Brain microvascular endothelial cell (primary cell): ENCODE measurements at places on chromosomes 3 and 15.
A peak's percentile ranks its signal among the peaks of the same experiment; 100 is the strongest.

GRCh38 chr3:55584716-55585368, 97.7 kb upstream of the WNT5A start:
- DNase-seq, result no peak

DNA sequence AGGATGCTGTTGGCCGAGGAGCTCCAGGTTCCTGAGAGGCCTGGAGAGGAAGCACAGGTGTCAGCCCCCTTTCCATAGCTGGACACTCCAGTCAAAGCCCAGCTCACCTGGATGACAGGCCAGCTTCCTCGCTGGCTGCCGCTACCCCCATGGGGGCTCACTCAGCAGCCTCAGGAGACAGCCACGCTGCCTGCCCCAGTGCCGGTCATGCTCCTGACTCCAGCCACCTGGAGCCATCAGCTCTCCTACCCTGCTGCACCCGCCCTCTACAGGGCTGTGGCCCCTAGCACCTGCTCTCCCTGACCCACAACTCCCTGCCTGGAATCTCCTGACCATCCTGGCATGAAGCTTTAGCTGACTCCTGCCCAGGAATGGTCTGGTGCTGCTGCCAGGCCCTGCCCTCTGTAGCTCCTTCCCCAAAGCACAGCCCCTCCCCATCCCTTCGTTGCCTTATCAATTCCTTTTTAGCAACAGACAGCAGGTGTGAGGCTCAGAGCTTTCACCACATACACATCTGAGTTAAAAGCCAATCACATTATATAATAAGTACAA, 94.2 kb downstream of the NUP210 start:
- DNase-seq, result no peak

DNA sequence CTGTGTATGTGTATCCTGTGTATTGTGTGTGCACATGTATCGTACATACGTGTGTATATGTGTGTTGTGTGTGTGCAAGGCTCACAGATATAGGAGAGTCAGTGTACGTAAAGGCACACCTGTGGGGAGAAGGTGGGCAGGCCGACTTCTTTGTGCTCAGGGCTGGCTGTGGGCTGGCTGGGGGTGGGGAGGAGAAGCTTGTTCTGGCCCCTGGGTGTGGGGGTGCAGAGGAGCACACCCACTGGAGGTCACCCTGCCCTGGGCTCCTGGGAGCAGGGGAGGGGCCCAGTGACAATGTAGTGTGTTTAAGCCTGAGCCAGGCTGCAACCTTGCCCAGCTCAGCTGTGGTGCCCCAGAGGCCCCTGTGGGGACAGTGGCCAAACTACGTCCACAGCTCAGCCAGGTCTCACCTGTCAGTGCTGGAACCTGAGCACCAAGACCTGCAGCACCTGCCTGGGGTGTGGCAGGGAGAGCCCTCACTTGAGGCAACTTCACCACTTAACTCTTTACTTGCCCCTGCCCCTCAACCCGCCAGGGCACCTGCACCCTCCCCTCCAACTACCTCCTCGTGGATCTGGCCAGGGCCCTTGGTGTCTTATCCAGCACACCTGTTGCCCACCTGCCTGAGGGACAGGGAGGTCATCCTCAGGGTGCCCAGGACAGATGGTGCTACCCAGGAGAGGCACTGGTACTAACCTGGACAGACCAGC, 2.6 kb upstream of the HHATL start:
- no peak for DNase-seq

GRCh38 chr3:6287088-6287875, 573.6 kb upstream of the GRM7 start:
- no peak for DNase-seq

GRCh38 chr3:194715022-194715800, 29.5 kb downstream of the FAM43A start:
- peak; percentile 65 for DNase-seq

- peak; percentile 30 for DNase-seq
These were observed 16.1 kb upstream of the ATP8B4 start for GRCh38 chr15:50135031-50135551.

DNA sequence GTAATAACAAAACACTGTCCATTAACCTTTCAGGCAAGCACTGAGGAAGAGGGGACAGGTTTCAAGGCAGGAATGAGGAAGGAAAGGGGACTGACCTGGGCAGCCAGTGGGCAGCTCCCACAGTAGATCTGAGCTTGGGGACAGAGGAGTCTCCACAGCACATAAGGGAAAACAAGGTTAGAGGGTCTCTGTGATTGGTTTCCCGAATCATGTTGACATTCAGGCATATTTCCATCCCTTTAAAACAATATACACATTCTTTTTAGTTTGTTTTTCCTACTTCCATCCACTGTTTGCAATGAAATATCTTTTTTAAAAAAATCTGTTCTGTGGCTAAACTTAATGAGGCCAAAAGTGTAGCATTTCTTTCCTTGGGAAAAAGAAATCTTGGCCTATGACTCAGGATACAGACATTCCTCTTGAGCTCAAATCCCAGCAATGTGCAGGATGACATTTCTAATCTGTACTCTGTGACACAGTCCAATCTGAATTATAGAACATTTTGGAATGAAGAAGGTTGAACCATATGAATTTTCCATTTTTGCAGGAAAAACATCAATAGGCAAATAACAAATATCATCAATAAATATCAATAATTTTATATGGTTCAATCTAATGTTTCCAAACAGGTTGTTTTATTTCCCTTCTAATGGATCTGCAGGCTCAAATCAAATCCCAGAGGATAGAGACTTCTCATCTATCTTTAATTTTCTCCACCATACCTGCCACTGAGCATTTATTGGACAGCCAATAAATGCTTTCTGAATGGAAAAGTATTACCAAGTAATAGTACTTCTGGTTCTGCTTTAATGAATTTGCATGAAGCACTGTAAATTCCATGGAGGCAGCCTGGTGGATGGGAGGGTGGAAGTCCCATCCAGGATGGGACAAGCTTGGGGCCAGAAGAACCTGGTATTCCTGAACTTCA, 54.1 kb downstream of the ITGB5 start:
- DNase-seq, result peak; percentile 72

- DNase-seq, result peak; percentile 54
These were observed 430.2 kb downstream of the LPP start for GRCh38 chr3:188584162-188584529.

- no peak for DNase-seq
These were observed 1.9 kb downstream of the NFKBIZ start for GRCh38 chr3:101851072-101851770.

- DNase-seq, result no peak
These were observed 123.2 kb downstream of the LRRK1 start for GRCh38 chr15:101042320-101042719.

- DNase-seq, result no peak
These were observed 114.6 kb downstream of the TMEM108 start for GRCh38 chr3:133152681-133153220.

- no peak for DNase-seq
These were observed 1043.8 kb downstream of the OTOL1 start for GRCh38 chr3:162540421-162540820.

- no peak for DNase-seq
These were observed 1002.4 kb upstream of the SEMA6D start for GRCh38 chr15:46714950-46715349.

GRCh38 chr15:27805261-27806220, 293.6 kb downstream of the OCA2 start:
- DNase-seq, result no peak

DNA sequence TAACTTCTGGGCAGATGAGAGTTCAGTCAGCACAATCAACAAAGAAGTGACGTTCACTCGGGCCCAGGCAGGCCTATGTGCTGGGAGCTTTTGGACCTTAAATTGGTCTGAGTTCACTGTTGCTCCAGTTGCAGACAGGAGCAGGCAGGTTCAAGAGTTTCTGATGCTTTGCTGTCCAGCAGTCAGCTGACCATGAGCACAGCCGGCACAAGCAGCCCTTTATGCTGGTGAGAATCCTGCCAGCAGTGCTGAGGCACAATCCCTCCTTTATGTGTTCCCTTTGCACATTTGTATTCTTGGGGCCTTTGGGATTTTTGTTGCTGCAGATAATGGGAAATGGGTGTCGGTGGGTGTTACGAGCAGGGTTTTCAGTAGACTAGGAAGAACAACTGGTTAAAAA, 81.2 kb upstream of the GOLGA8J start:
- no peak for DNase-seq

DNA sequence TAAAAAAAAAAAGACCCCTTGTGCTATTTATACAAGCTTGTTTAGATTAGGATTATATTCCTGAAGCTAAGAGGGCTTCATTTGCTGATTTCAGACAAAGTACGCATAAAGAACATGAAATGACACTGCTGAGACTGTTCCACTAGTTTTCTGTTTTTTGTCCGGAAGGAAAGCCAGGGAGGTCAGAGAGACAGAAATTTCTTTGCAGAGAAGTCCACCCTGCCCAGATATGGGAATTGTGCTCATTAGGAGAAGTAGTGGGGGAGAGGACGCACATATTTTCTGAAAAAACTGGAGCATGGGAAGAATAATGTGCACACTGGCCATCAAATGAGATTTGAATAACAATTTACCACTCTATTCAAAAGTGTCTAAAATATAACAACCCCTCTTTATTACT, 220.9 kb upstream of the ICE2 start:
- no peak for DNase-seq

GRCh38 chr15:38271895-38272294, 19.3 kb downstream of the SPRED1 start:
- DNase-seq, result no peak

DNA sequence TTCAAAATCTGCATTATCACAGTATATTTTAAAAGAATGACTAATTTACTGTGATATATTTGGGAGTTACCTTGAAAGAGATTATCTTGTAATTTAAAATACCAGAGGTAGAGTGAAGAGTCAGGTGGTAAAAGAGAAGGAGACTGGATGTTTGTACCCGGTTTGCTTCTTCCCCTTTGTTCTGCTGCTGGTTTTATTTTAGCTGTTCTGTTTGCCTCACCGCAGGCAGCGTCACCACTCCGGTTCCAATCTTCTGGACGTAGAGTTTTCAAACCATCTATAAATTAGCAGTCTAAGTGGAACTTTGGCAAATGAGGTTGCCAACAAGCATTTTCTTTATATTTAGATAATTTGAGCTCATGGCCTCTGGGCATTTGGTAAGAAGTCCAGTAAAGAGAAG, 38.2 kb downstream of the PPARG start:
- DNase-seq, result no peak

DNA sequence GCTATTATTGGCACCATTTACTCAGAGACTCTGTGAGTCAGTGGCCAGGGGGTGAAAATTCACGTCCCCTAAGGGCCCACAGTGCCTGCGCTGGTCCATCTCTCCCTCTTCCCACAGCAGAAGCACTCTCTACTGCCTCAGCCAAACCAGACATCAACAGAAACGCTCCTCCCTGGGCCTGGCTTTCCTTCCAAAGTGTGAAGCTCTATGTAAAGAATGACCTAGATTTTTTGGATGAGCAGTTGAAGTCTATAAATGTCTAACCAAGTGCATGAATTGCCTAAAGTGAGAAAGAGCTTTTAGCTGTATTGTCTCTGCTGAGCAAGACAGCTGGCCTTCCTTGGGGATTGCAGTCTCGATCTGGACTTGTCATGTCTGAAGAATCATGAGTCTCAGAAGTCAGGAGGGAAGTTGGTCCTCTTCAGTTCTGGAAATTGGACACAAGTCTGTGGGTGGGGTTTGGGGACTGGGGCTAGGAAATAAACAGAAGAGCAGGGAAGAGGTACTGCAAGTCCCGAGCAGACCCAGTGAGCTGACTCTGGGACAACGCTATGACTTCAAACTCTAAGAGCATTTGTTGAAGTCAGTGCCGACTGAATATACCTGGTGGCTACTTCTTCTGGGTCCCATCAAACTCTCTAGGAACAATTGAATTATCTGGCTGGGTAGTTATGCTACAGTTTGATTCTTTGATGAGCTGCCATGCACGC, 29.0 kb downstream of the RASGRP1 start:
- peak; percentile 62 for DNase-seq

DNA sequence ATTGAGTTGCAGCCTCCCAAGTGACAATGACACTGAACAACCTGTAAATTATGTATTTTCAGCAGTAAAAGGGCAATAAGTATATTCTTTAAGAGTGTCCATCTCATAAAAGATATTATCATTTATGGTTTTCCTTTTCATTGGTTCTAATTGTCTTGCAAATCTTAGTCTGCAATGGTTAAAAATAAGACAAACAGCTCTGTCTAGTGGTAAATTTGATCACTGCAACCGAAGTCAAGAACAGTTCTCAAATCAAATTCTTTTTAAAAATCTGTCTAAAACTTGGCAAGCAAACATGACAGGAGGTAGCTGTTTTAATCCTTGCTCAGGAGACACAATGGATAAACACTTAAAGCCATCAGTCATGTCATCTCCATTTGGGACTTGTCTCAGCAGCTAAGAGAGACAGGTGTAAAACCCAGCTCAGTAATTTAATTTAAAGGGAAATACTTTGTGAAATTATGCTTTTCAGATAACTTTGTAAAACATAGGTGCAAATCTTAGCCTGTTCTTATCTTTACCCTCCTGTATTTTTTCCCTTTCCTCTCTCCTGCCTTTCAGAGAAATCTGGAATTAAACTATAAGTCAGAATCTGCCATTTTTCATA, 150.3 kb upstream of the ARHGEF26 start:
- DNase-seq, result peak; percentile 31

DNA sequence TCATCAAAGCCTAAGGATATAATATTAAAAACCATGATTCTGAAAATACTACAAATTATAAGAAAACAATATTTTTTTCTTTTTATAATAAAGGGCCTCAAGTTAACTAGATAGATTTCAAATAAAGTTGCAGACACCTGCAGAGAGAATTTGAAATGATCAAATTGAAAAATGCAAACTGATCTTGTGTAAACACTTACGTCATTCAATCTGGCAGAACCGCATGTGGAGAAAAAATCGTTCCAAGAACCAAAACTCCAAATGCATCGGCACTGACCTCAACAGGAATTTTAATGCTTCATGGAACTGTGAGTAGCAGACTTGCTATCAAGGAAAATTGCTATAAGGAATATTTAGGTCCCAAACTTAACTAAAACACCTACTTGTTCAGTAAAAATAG, 17.2 kb downstream of the CPA3 start:
- DNase-seq, result peak; percentile 77

DNA sequence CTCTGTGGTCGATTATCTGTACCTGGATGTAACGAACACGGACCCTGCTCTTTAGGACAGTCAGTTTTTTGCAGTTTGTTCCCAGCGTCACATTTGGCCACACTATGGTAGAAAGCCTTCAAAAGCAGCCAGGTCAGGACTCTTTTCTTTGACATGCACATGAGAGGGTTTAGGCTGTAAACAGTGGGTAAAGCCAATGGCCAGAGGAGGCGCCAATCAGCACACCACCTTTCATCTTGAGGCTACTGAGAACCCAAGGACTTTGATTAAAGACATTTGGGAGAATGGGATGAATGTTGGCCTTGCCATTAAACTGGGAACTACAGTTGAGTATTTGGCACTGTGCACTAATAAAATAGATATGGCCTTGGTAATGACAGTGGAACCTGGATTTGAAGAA, 225.9 kb downstream of the OXSM start:
- no peak for DNase-seq

GRCh38 chr15:44219073-44219472, 24.0 kb upstream of the FRMD5 start:
- DNase-seq, result no peak

- DNase-seq, result peak; percentile 7
These were observed 33.2 kb upstream of the SPPL2A start for GRCh38 chr15:50798684-50799083.

GRCh38 chr3:192516820-192517219, 210.5 kb downstream of the FGF12 start:
- no peak for DNase-seq
